Spleen (tissue), 13 donors: ENCODE measurements at places on chromosomes 16 and 17. TPM values are rescaled to one million over a fixed set of nuclear protein-coding genes. Genes with fewer than 3 reads are reported as not detected.

GRCh38 chr16:87499189-87499486 lies 6.3 kb upstream of the ZCCHC14 start:
- DNase-seq = no peak

GRCh38 chr16:85853547-85854545 lies 45.1 kb upstream of the IRF8 start:
- peak; percentile 57 for DNase-seq

GRCh38 chr17:48052956-48053757 lies 5.0 kb downstream of the NFE2L1 start:
- peak; percentile 78 for DNase-seq

DNA sequence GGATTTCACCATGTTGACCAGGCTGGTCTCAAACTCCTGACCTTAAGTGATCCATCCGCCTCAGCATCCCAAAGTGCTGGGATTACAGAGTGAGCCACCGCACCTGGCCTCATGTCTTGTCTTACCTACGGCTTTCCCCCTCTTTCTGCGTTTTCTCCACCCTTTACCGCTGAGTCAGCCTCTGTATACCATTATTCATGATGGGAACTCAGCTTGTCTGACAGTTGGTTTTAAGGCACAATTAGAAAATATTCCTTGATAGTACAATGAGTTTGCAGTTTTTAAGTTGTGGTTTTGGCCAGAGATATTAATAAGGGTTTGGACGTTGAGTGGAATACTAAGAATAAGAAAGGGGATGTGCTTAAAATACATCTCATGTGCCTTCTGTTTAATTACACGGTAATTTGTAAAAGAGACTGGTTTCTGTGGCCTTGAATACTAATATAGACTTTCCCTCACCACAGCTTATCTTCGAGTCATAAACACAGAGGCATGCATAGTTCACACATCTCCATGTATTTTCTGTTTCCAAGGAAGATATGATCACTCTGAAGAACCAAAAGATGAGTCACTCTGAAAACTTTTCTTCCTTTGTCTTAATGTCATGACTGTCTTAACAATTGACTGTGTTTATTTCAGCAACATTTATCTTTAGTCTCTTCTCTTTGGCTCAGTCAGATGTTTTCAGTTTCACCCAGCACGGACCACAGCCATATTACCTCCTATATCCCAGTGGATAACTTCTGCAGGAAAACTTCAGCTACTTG lies 54.4 kb downstream of the PITPNC1 start:
- no peak for DNase-seq

The NPIPA5 gene
- 6.6 TPM for total RNA-seq
